A549 treated with Mapracorat at 1 μM for 4 hours (cell line): ENCODE measurements at places on chromosomes 1 and 21. TPM values are rescaled to one million over a fixed set of nuclear protein-coding genes. Genes with fewer than 3 reads are reported as not detected.

ANGPTL1 gene
- total RNA-seq = not detected in 5 replicates

MAP3K6 gene
- total RNA-seq = 10.5 to 20.3 TPM (median 16.3 TPM) in 5 replicates

CHIA gene
- total RNA-seq = not detected in 5 replicates

ISG20L2 gene
- 39.5 to 50.4 TPM (median 42.7 TPM) in 5 replicates for total RNA-seq

IL19 gene
- 0.13 TPM in 1 of 5 replicates, not detected in the others for total RNA-seq

CAPN8 gene
- total RNA-seq = 0.64 to 1.6 TPM (median 1.2 TPM) in 5 replicates

SH2D2A gene
- 2.4 to 4.2 TPM (median 3.4 TPM) in 5 replicates for total RNA-seq

LYPD8 gene
- 0.13 to 0.19 TPM in 2 of 5 replicates, not detected in the others for total RNA-seq

PER3 gene
- total RNA-seq = 0.56 to 0.98 TPM (median 0.92 TPM) in 5 replicates

EFCAB7 gene
- total RNA-seq = 2.1 to 2.7 TPM (median 2.3 TPM) in 5 replicates

DMRTA2 gene
- total RNA-seq = 0.10 to 0.26 TPM (median 0.22 TPM) in 5 replicates

PGLYRP4 gene
- total RNA-seq = not detected in 5 replicates
